AG08395 (cell line): ENCODE measurements at places on chromosomes 1 and 21.
A peak's percentile ranks its signal among the peaks of the same experiment; 100 is the strongest.

DNA sequence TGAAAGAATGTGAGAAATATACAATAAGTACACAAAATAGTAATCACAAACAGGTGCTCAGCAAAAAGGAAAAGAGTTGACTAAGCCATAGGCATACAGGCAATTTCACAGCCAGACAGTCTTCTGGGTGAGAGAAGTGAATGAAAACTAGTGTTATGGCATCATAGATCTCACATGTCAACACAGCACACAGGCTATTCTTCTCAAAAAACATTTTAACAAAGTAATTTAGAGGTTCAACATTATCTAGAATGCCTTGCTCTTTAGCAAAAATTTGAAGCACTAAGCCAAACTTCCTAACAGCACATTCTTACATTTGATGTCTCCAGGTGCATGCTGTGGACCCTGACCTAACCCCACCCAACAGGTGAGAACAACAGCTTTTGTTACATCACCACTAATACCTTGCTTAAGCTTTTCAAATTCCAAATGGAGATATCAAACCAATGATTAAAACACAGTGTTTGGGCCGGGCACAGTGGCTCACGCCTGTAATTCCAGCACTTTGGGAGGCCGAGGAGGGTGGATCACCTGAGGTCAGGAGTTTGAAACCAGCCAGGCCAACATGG is 30.5 kb downstream of the OTUD7B start:
- DNase-seq: no peak

DNA sequence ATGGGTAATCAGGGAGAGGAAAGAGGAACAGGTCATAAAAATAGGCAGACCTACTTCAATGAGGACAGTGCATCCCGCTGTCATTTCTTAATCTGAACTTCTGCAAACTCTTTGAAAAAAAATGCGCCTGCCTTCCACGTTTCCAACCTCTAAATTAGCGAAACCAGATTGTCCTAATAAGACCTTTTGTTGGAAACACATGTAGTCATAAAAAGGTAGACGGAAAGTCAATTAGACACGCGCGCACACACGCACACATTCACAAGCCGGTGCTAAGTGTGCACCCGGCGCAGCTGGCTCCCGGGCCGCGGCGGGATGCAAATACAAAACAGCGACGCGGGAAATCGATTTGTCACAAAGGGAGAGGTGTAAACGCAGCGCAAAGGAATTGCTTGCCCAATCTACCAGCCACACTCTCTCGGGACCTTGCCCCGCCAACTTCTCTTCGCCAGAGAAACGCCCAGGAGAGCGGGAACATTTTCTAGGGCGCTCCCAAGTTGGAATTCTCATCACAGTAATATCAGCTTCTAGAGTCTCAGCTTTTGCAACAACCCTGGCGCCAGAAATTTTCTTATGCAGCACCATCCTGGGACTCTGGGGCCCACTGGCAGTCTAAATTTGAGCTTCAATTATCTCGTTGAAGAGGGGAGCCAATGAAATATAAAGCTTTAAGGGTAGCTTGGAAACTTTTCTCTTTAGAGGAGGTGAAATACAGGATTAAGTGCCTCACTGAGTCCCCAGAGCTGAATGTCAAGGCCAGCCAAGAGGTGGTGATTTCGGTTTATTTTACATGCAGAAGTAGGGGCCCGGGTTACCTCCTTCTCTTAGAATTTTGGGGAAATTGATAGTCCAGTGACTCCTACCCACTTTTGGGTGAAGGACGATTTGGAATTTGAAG is 4.5 kb downstream of the PRRX1 start:
- DNase-seq: no peak

- DNase-seq: peak; percentile 61
These were observed 771 bp downstream of the RABGAP1L start for GRCh38 chr1:174160109-174160473.

DNA sequence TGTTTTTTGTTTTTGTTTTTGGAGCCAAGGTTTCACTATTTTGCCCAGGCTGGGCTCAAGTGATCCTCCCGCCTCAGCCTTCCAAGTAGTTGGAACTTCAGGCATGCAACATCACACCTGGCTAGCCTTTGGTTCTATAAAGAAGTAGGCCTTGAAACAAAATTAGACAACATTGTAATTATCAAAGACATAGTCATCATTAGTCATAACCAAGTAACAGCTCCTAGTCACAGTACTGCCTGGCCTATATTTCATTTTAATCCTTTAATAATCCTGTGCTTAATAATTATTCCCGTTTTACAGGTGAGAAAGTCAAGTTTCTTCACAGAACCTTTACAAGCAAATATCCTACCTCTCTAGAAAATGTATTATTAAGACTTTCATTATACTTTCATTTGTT is 52.3 kb upstream of the TBX15 start:
- no peak for DNase-seq

DNA sequence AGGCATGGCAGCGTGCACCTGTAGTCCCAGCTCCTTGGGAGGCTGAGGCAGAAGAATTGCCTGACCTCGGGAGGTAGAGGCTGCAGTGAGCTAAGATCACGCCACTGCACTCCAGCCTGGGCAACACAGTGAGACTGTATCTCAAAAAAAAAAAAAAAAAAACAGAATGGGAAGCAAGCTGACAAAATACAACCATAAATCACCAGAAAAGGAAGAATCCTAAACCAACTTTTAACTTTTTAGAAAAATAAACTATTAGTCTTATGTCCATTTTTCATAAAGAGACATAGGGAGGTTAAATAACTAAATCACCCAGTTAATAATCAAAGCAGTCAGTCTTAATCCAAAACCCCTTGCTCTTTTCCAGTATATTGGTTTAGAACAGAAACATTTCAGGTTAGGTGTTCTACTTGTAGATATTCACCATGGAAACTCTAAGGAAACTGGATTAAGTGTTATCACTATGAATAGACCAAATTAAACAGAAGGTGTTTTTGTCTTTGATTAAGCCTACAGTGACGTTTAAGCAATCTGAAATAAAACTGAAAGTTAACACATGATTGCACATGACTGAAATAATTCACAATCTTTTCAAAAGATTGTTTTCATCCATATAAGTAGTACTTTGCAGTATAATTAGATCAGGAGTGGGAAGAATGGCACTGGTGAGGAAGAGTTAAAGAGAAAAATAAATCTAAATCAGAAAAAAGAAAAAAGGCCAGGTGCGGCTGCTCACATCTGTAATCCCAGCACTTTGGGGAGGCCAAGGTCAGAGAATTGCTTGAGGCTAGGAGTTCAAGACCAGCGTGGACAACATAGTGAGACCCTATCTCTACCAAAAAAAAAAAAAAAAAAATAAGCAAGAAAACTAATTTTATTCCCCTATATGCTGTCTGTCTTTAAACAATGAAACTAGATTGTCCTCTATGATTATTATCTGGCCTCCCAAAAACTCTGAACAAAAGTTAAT is 9.6 kb downstream of the CDC42BPA start:
- no peak for DNase-seq

- DNase-seq: peak; percentile 50
These were observed 20.0 kb downstream of the MEF2D start for GRCh38 chr1:156480411-156481192.

- DNase-seq: peak; percentile 76
These were observed 2.2 kb upstream of the RUNX3 start for GRCh38 chr1:24932284-24932683.

GRCh38 chr1:156203331-156203730 is 9.4 kb downstream of the SLC25A44 start:
- peak; percentile 48 for DNase-seq

GRCh38 chr21:44758781-44759627 is 42.6 kb downstream of the UBE2G2 start:
- no peak for DNase-seq

- no peak for DNase-seq
These were observed 77.9 kb downstream of the PLPP3 start for GRCh38 chr1:56501426-56501825.

DNA sequence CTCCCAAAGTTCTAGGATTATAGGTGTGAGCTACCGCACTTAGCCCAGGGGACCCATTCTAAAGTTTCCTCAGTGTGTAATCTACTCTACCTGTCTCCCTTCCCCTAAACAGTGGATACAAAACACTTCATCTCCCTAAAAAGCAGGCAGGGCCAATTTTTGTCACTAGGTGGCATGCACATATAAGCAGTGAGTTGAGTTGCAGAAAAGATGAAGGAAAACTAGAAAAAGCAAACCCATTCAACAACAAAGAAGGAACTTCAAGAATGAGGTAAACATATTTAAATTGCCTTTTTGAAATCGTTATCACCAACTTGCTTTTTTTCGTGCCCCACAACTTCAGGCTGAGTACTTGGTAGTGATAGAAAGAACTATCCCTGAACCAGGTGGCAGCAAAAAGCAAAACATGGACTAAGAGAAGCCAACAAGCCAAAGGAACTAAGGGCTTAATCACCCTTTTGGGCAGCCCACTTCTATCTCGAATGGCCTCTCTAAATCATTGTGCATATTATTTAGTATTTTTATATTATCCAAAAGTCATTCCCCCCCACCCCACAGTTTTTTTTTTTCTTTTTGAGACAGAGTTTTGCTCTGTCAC is 19.7 kb upstream of the ALDH9A1 start:
- DNase-seq: peak; percentile 65

DNA sequence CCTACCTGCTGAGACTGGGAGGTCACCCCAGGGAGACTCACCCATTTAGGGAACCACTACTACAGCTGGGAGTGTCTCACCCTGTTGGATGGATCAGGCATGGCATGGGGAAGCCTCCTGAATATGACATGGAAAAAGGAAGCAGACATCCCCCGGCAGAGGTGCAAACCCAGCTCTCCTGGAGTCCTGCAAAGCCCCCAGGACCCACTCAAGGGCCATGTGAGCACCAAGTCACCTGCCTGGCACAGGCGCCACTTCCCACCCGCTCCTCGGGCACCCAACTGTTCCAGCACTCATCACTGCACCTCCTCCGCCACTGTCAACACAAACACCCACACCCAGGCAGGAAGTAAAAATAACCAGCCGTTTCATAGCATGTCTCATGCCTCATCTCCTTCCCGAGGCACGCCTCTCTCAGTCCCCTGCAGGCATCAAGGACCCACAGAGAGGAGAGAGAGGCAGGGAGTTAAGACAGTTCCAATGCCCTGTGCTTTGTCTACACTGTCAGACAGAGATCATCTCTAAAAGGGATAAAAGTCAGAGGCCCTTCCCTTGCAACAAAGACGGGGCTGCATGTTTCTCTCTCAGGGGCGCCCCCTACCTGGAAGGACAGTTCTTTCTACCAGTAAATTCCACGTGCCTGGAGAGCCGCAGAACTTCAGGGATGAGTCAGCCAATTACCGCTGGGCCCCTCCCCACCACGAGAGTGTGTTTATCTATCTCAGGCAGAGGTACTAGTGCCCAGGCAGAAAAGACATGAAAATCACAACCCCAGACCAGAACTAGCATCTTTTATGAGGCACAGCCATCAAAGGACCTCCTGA is 150.1 kb upstream of the SOD1 start:
- DNase-seq: no peak

GRCh38 chr1:83632906-83633305 is 366.0 kb downstream of the TTLL7 start:
- no peak for DNase-seq

GRCh38 chr1:71986160-71986559 is 296.2 kb downstream of the NEGR1 start:
- no peak for DNase-seq

- DNase-seq: peak; percentile 18
These were observed at the start of gene IFI44L for GRCh38 chr1:78619803-78620579. TSS of gene IFI44L (plus strand) at chr1:78620448. CDS start at chr1:78627916, 7,468 bp downstream.

GRCh38 chr1:93581917-93582850 is 99.5 kb downstream of the BCAR3 start:
- DNase-seq: no peak

DNA sequence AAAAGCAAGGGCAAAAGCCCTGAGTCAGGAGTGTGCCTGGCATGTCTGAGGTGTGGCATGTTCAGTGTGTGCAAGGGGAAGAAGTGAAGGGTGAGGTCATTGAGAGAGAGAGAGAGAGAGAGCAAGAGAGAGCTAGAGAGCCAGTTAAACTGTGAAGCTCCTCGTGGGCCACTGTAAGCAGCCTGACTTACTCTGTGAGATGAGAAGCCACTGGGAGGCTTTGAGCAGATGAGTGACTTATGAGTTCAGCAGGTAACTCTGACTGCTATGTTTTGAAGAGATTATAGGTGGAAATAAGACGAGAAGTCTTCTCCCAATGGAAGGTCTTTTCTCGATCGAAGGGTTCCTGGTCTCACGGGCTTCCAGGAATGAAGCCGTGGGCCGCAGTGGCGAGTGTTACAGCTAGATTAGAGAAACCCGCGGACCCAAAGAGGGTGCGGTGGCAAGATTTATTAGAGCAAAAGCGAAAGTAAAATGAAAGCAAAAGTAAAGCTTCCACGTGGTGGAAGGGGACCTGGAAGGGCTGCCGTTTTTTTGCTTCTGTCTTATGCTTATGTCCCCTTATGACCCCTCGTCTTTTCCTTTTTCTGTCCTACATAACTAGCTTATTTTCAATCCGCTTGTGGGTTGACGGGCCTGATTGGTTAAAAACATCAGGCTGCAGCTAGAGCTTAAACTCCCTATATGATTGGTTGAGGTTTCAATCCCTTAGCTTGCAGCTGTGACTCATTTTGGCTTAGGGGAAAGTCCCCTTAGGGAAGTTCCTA is 323.1 kb upstream of the FAM78B start:
- peak; percentile 32 for DNase-seq

DNA sequence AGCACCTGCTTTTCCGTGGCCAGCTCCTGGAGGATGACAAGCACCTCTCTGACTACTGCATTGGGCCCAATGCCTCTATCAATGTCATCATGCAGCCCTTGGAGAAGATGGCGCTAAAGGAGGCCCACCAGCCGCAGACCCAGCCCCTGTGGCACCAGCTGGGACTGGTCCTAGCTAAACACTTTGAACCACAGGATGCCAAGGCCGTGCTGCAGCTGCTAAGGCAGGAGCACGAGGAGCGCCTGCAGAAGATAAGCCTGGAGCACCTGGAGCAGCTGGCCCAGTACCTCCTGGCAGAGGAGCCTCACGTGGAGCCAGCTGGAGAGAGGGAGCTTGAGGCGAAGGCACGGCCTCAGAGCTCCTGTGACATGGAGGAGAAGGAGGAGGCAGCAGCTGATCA is 413 bp downstream of the UBL4B start:
- no peak for DNase-seq

DNA sequence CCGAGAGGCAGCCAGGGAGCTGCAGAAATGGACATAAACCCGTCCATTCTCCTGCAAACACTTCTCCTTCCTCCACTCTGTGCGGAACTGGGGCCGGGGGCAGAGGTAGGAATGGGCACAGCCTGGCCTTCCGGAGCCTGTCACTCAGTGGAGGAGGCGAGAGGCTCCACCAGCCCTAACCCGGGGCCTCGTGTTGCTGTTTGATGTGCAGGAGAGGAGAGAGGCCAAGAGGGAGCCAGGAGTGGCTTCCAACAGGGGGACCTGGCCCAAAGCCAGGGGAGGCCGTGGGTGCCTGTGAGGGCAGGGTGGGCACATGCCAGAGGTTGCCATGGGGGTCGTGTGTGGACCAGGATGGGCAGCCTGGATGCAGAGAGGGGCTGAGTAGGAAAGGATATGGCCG is 158.1 kb upstream of the ARHGEF16 start:
- no peak for DNase-seq

DNA sequence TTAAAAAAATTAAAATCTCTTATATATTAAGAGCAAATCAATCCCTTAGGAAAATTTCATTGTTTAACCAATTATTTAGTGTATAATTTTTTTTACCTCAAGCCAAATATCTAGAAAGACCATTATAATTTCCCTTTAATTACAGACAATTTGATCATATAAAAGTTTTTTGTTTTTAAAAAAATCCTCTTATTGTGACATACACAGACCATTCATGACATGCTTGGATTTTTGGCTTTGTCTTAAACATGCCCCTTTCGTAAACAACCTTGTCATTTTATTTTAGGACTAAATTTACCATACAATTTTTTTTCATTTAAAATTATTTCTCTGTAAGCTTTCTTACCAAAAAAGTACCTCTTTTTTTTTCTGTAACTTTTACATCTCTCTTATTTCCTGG is 14.2 kb upstream of the CYP4B1 start:
- no peak for DNase-seq
